Brain (organoid and tissue), 16 donors: ENCODE measurements at places on chromosomes 11 and 22. TPM values are rescaled to one million over a fixed set of nuclear protein-coding genes. Genes with fewer than 3 reads are reported as not detected.

The MICAL3 gene
- polyA plus RNA-seq, result 30.9 TPM

The OR8D4 gene
- polyA plus RNA-seq, result not detected

The OR8H2 gene
- not detected for polyA plus RNA-seq

The PHLDA2 gene
- 10.6 TPM for polyA plus RNA-seq

The OR9G4 gene
- not detected for polyA plus RNA-seq

The OR52N4 gene
- not detected for polyA plus RNA-seq

The MS4A4A gene
- 3.5 TPM for polyA plus RNA-seq

The CARD18 gene
- polyA plus RNA-seq, result not detected

The PGR gene
- polyA plus RNA-seq, result not detected

The MOV10L1 gene
- polyA plus RNA-seq, result 0.58 TPM

The TUB gene
- polyA plus RNA-seq, result 4.8 TPM

The CALCB gene
- not detected for polyA plus RNA-seq

The GAL3ST3 gene
- polyA plus RNA-seq, result 3.7 TPM

The BIRC2 gene
- polyA plus RNA-seq, result 9.6 TPM

The DGAT2 gene
- polyA plus RNA-seq, result 21.5 TPM

The PRDX5 gene
- polyA plus RNA-seq, result 805 TPM

The LRRC4C gene
- polyA plus RNA-seq, result 3.5 TPM

The APOA4 gene
- not detected for polyA plus RNA-seq

The SLC37A2 gene
- polyA plus RNA-seq, result 2.0 TPM

The TMEM41B gene
- 6.1 TPM for polyA plus RNA-seq

The OAF gene
- polyA plus RNA-seq, result 13.7 TPM

The CCDC87 gene
- 1.2 TPM for polyA plus RNA-seq

The TYR gene
- not detected for polyA plus RNA-seq

The CARD16 gene
- 1.7 TPM for polyA plus RNA-seq

The TMEM132A gene
- 113 TPM for polyA plus RNA-seq

The VPREB1 gene
- not detected for polyA plus RNA-seq

The CD248 gene
- polyA plus RNA-seq, result 14.3 TPM

The SPI1 gene
- 7.5 TPM for polyA plus RNA-seq

The TMEM86A gene
- polyA plus RNA-seq, result 2.6 TPM

The WDR74 gene
- polyA plus RNA-seq, result 58.7 TPM

The CNTF gene
- polyA plus RNA-seq, result 1.1 TPM

The MYO18B gene
- polyA plus RNA-seq, result 2.6 TPM

The UBQLN3 gene
- not detected for polyA plus RNA-seq

The RFPL1 gene
- not detected for polyA plus RNA-seq
